Renal cortex interstitium (tissue), 15 donors: ENCODE measurements at places on chromosomes 16 and 17. TPM values are rescaled to one million over a fixed set of nuclear protein-coding genes. Genes with fewer than 3 reads are reported as not detected.

PLEKHH3 gene
- 14.4 TPM for polyA plus RNA-seq

NPW gene
- 8.2 TPM for polyA plus RNA-seq

MAP1LC3B gene
- 64.9 TPM for polyA plus RNA-seq

TIMP2 gene
- 150 TPM for polyA plus RNA-seq

CDH15 gene
- 1.5 TPM for polyA plus RNA-seq

FBXO39 gene
- polyA plus RNA-seq = not detected

DBNDD1 gene
- 14.7 TPM for polyA plus RNA-seq
